ENCODE measurements at places on chromosomes 16 and 17.

GRCh38 chr17:40612599-40613244, 34.9 kb downstream of the SMARCE1 start:
- DNase-seq: peak; percentile 49

GRCh38 chr16:15925631-15926030, 23.8 kb upstream of the ABCC1 start:
- no peak for DNase-seq

GRCh38 chr17:5541610-5542202, 42.6 kb downstream of the NLRP1 start:
- DNase-seq: no peak

DNA sequence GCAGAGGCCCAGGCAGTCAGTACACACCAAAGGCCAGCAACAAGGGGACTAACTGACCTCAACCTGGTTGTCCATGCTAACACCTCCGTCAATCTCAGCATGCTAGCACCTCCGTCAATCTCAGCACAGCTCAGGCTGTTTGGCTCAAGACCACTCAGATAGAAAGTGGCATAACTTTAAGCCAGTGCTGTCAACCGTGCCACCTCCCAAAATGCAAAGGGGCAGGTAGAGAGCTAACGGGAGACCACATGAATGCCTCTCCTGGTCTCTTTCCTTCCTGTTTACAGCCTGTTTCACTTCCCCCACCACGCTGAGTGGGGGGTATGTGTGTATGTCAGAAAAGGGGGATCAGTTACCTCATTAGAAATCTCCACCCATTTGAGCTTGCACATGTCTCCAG, 3.3 kb downstream of the UBTF start:
- DNase-seq: no peak

GRCh38 chr17:17518014-17518413, 21.8 kb upstream of the RASD1 start:
- DNase-seq: no peak

GRCh38 chr16:49085686-49086085, 196.0 kb downstream of the CBLN1 start:
- DNase-seq: no peak

GRCh38 chr17:66365903-66366302, 63.5 kb downstream of the PRKCA start:
- no peak for DNase-seq

GRCh38 chr17:929586-929985, 50.0 kb downstream of the NXN start:
- DNase-seq: no peak

- no peak for DNase-seq
These were observed 618.8 kb upstream of the CDH11 start for GRCh38 chr16:65740711-65741110.

GRCh38 chr16:88968589-88969280, 8.3 kb downstream of the CBFA2T3 start:
- DNase-seq: no peak

- peak; percentile 14 for DNase-seq
These were observed 1324.9 kb upstream of the CDH8 start for GRCh38 chr16:63361032-63361624.

- DNase-seq: no peak
These were observed 358.8 kb upstream of the CCL2 start for GRCh38 chr17:33896263-33896662.

DNA sequence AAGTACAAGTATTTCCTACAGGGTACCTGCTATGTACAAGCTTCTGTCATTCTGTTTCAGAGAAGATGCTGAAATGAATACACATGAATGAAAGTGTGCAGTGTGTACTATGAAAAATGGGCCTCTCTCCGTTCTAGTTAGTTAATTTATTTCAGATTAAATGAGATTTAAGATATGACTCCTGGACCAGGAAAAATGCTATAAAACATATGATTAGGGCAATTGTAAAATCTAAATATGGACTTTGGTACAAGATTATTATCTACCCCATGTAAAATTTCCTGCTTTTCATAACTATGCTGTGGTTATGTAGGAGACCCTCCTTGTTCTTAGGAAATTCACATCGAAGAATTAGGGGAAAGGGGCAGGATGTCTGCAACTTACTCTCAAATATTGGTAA, 28.9 kb downstream of the MYO1D start:
- DNase-seq: no peak

GRCh38 chr16:77298418-77299360, 99.5 kb downstream of the SYCE1L start:
- no peak for DNase-seq

GRCh38 chr17:3845291-3845620, 790 bp downstream of the NCBP3 start:
- DNase-seq: no peak

DNA sequence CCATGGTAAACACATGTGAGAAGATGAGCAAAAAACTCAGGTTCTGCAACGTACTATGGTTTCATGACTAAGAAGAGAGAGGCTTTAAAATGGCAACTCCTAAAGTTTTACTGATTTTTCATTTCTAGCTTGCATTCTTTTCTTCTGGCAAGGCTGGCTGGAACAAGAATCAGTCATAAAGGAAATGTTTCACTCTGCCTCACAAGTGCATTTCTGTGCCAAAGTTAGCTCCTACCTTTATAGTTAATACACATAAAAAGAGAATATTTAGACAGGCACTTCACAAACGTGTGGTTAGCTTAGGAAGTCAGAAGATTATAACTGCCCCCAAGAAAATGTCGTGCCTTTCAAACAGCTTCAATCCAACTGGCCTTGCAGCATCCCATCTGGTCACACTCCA, 417.1 kb upstream of the CDH11 start:
- DNase-seq: no peak

DNA sequence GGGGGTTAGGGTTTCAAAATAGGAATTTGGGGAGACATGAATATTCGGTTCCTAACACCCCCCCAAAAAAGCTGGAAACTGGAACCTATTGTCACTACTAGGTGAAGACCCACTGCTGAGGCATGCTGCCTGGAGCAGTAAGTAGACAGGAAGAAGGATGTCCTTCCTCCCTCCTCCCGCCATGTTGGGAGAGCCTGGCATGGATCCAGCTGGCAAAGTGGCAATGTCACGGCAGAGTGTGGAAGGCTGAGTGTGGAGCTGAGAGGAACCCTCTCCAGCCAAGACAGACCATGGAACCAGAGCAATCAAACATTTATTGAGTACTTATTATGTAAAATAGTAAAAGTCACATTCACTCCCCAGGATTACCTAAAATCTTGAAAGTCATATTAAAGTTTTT, 49.0 kb downstream of the CCDC182 start:
- DNase-seq: no peak

GRCh38 chr17:43224146-43224705, 4.2 kb downstream of the CCDC200 start:
- no peak for DNase-seq

DNA sequence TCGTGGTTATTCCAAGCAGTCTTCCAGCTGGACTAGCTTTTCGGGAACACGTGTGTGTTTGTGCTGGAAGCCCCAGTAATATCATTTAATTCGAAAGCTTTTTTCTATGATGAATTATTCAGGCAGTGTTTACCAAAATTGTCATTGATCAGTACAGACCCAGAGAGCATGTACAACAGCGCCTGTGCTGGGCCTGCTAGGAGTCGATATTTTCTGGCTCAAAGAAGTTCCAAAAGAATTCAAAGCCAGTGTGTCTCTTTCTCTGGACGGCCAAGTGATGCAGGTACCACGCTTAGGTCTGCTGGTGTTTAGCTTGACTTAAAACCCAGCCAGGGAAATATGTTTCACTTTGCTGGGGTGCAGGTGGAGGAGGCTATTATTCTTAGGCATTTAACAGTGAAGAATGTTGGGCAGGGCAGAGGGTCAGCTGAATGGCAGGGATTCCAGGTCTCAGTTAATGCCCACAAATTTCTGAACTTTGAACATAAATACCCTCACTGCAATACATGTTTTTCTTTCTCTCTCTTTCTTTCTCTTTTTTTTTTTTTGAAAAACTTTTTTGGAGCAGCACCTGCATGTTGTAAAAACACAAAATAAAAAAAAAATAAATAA, 401.3 kb downstream of the WWOX start:
- no peak for DNase-seq

DNA sequence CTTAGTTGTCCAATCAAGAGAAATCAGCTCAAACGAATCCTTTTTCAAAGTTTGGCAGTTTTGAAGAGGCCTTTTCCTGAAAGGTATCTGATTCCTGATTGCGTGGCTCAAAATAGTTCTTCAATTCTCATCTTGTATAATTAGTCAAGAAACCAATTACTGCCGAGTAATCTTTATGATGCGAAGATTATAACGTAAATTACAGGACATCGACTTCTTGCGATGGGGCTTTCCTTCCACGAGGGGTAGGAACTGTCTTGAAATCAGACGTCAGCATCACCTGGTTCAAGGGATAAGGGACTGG, 644 bp upstream of the ARL2BP start:
- no peak for DNase-seq

- DNase-seq: no peak
These were observed 47.6 kb downstream of the IL21R start for GRCh38 chr16:27449434-27450195.

GRCh38 chr17:1498869-1499268, 6.4 kb upstream of the MYO1C start:
- no peak for DNase-seq

GRCh38 chr16:71311553-71312158, 22.5 kb upstream of the CMTR2 start:
- no peak for DNase-seq

- no peak for DNase-seq
These were observed 115.9 kb downstream of the KATNIP start for GRCh38 chr16:27665881-27666280.

DNA sequence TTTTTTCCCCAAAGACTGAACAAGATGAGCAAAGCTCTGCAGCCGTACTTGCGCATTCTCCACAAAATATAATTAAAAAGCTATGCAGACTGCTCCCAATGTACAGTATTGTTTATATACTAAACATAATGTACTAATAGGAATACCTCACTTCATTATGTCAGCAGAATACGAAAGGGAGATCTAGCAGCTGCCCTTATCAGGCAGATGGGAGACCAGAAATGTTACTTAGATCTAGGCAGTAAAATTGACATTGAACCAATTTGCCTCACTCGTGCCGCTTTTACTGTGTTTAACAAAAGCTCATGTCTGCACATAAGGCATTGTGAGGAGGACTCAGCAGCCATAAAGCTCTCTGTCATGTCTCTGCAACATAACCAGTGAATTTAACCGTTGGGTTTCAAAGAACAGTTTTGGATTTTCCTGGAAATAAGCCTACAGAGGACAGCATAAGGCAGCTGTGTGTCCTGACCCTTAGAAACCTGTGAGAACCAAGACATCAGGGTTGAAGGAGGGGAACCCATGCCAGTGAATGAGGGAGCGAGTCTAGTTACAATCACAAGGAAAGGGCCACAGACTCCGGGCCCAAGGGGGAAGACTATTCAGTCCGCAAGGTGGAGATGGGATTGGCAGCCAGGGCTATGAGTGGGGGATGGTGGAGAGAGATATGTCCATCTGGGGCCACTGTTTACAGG, 71.4 kb downstream of the GNAO1 start:
- DNase-seq: no peak

DNA sequence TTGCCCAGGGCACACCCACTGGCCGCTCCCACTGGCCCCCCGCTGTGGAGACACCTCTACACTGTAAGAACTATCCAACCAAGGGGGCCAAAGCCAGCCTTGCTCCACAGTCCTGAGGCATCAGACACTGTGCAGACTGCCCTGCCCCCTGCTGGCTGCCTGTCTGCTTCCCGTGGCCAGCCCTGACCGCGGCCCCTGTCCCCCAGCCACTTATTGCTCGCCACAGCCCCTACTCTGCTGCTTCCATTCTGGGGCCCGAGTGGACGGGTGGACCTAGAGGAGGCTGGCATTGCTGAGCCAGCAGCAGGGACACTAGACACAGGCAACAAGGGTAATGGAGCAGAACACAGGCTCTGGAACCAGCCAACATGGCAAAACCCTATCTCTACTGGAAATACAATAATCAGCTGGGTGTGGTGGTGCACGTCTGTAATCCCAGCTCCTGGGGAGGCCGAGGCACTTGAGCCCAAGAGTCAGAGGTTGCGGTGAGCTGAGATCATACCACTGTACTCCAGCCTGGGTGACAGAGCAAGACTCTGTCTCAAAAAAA, 19.7 kb upstream of the LRRC37A3 start:
- DNase-seq: no peak

DNA sequence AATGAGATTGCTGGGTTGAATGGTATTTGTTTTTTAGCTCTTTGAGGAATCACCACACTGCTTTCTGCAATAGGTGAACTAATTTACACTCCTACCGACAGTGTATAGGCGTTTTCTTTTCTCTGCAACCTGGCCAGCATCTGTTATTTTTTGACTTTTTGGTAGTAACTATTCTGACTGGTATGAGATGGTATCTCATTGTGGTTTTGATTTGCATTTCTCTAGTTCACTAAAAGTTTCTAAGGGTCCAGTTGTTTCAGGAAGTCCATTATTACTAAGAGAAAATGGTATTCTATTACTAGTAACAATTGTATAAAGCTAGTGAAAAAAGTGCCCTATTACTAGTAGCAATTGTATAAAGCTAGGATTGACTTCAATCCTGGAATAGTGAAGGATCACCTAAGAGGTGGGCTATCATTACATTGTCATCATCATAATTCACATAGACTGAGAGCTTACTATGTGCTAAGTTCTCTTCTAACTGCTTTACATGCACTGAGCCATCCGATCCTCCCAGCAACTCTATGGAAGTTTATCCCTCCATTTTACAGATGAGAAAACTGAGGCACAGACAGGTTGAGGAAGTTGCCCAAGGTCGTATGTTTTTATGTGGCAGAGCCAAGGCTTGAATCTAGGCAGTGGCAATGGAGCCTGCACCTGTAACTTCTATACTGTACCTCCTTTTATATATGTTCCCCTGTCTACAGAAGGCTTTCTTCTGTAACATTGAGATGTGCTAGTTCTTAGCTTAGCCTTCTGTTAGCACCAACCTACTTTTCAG, 13.4 kb upstream of the SMIM36 start:
- no peak for DNase-seq

- DNase-seq: no peak
These were observed 78.9 kb upstream of the EEF2KMT start for GRCh38 chr16:5176505-5176904.

- DNase-seq: no peak
These were observed 24.4 kb upstream of the GPT2 start for GRCh38 chr16:46859719-46860152.

- no peak for DNase-seq
These were observed 240.1 kb downstream of the FTO start for GRCh38 chr16:53944025-53944424.

GRCh38 chr17:17876959-17877528, 40.3 kb upstream of the SREBF1 start:
- DNase-seq: no peak

- DNase-seq: peak; percentile 68
These were observed 3.7 kb downstream of the SOCS3 start for GRCh38 chr17:78356101-78356713.
